ENCODE measurements at places on chromosomes 4 and X.

GRCh38 chr4:125317525-125317877 lies 2.7 kb downstream of the FAT4 start:
- peak; percentile 51 for DNase-seq

- no peak for DNase-seq
These were observed 181.5 kb downstream of the SLIT2 start for GRCh38 chr4:20433097-20433705.

DNA sequence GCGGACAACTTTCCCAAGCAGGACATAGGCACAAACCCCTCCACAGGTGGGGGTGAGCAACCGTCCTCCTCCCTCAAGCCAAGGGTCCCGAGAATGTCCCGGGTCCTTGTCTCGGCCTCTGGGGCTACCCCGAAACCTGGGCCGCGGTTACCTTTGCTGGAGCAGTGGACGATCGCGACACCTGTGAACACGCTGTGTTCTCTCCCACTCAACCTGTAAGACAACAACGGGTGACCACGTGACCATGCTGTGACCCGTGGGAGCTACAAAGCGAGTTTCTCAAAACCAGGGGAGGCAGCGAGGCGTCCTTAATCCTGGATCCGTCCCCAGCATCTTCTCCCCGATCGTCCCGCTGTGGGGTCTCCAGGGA lies 17.9 kb downstream of the ASMTL start:
- no peak for DNase-seq

GRCh38 chr4:77308843-77309242 lies 151.8 kb downstream of the CCNG2 start:
- DNase-seq, result peak; percentile 26

GRCh38 chr4:48379587-48380180 lies 38.4 kb downstream of the SLAIN2 start:
- no peak for DNase-seq

DNA sequence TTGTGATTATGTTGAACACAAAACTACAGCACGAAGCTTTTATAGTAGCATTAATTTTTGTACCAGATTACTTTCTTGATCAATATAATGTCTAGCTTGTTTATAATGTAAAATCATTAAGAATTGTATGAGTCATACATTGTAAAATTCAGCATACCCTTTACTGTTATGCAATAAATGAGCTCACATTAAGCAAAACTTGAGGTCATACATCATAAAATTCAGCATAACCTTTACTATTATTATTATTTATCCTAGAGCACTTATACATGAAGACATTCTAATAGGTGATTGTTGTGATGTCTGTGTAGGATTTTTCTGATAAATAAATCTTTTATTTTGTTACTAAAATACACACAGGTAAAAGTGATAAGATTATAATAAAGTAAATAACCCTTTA lies 49.4 kb downstream of the DTHD1 start:
- no peak for DNase-seq

DNA sequence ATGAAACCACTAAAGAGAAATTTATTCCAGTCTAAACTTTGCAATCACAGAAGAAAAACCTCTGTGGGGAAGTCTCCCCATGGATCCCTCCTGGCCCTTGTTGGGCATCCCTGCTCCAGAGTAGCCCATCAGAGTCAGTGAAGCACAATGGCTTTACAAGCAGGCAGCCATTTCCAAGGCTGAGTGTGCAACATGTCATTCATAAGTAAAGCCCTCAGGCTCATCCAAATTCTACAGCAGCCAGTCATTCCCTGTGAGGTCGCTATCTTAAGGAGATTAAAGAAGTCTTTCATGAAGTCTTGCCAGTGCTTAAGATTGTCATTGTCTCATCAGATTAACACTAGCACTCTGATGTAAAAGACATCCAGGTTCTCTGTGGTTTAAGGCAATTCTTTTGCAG lies 17.0 kb upstream of the MAPK10 start:
- DNase-seq, result no peak

- no peak for DNase-seq
These were observed 869 bp upstream of the ADD1 start for GRCh38 chr4:2842687-2843262.

- no peak for DNase-seq
These were observed 4.0 kb upstream of the PDGFRA start for GRCh38 chr4:54224996-54225597.

GRCh38 chrX:151015684-151016083 lies 32.5 kb downstream of the HMGB3 start:
- DNase-seq, result no peak

DNA sequence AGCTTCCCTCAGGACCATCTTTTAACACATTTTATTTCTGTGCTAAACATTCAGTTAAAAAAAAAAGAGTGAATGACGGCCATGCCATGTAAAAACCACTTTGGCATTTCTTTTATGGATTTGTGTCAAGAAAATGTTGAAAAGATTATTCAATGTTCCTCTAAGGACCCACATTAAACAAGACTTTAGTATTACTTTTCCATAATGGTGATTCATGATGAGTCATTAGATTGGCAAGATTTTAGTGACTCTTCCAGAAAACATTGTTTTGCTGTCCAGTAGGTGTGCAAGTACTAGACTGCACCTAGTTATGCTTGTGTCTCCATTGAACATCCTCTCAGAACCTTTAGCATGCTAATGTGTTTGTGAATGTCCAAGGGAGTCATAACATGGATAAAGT lies 748.6 kb downstream of the STPG2 start:
- DNase-seq, result peak; percentile 0

- no peak for DNase-seq
These were observed 62.3 kb downstream of the RTL9 start for GRCh38 chrX:110420771-110421499.

- DNase-seq, result no peak
These were observed 8.6 kb upstream of the CYP2U1 start for GRCh38 chr4:107922486-107923473.

GRCh38 chr4:53537606-53538005 lies 53.7 kb downstream of the LNX1 start:
- no peak for DNase-seq

DNA sequence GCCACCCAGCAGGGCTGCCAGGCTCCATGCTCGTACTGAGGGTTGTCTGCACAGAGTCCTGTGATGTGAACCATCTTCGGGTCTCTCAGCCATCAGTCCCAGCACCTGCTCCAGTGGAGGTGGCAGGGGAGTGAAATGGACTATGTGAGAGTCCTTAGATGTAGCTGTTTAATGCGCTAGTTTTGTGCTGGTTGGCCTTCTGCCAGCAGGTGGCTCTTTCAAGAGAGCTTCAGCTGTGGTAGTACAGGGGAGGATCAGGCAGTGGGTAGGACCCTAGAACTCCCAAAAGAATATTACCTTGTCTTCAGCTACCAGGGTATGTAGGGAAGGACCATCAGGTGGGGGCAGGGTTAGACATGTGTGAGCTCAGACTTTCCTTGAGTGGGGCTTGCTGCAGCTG lies 1066.0 kb downstream of the GLUD2 start:
- DNase-seq, result no peak

- DNase-seq, result no peak
These were observed 360.2 kb downstream of the ZIC3 start for GRCh38 chrX:137926090-137926489.

DNA sequence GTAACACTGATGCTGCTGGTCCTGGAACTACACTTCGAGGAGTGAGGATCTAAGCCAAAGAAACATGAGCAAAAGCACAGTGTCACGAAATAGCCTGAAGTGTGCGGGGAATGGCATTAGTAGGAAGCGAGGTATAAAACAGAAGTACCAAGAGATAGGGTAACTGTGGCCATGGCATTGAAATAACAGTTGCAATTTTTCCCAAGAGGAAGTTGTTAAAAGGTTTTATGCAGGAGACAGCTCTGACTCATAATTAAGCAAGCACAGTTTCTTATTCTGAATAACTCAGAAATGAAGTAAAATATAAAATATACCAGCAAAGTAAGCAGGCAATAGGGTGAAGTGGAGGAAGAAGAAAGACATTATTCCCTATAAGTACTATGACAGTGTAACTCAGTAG lies 90.3 kb upstream of the TMEM150C start:
- peak; percentile 29 for DNase-seq

GRCh38 chrX:30302956-30303355 lies 6.2 kb downstream of the NR0B1 start:
- DNase-seq, result no peak

DNA sequence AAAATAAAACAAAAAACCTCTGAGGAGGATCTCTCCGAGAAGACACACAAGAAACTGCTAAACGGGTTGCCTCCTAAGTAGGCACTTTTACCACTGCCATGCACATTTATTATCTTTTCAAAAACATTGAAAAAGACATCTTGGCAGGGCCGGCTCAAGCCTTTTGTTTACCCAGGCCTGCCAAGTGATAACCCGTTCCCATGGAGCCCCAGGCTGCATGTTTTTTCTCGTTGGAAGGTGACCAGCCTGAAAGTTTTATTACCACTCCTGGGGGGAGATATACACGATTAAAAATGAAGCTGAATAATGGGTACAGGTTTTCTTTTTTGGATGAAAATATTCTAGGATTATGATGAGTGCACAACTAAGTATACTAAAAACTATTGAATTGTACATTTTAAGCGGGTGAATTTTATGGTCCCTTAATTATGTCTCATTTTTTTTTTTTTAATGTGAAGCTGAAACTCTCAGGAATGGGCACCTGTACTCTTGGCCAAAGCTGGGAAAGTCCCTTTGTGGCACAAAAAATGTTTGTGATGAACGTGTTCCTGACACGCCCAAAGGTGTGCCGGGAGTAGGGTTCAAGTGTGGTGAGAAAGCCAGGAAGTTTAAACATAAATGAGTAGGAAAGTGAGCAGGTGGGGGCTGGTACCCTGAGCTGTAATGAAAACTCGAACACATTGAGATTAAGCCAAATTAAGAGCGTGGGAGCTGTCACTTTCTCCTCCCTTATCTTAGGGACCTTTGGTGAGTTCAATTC lies 1.5 kb upstream of the MAP7D2 start:
- no peak for DNase-seq

- peak; percentile 89 for DNase-seq
These were observed 204.8 kb upstream of the LDB2 start for GRCh38 chr4:17103231-17103630.

DNA sequence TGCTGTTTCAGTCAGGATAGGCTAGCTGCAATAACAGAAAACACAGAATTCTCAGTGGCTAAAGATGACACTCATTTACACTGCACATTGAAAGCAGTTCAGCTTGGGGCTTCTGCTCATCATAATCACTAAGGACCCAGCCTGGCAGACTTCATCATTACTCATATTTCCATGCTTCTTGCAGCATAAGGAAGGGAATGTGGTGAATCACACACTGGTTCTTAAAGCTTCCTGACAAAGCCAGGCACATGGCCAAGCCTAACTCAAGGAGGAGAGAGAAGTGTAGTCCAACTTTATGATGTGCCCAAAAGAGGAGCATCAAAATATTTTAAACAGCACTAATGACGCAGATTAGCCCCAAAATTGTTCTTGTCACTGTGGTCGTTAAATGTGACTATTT lies 186.5 kb downstream of the BANK1 start:
- DNase-seq, result peak; percentile 98

- DNase-seq, result no peak
These were observed 48.9 kb downstream of the RGS12 start for GRCh38 chr4:3341760-3342159.

GRCh38 chrX:13473442-13474163 lies 95.8 kb upstream of the EGFL6 start:
- DNase-seq, result peak; percentile 17

DNA sequence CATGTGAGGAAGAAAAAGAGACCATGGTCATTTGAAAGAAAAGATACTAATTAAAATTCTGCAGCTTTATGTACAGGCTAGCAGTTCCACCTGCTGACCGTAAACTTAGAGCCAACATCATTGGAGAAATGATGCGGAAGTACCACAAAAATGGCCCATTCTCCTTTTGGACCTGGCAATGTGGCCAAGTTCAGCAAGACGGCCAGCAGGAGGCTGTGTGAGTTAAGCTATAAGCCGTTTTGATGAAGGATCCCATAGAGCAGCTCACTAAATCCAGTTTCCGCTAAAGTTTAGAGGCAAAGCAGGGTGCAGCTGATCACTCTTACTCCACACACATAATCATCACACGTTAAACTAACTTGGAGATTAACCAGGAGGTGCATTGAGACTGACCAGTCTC lies 133.8 kb downstream of the LDB2 start:
- no peak for DNase-seq

- peak; percentile 78 for DNase-seq
These were observed 147.7 kb downstream of the CPEB2 start for GRCh38 chr4:15149839-15150592.

GRCh38 chr4:110085131-110085530 lies 113.3 kb downstream of the ELOVL6 start:
- DNase-seq, result no peak

DNA sequence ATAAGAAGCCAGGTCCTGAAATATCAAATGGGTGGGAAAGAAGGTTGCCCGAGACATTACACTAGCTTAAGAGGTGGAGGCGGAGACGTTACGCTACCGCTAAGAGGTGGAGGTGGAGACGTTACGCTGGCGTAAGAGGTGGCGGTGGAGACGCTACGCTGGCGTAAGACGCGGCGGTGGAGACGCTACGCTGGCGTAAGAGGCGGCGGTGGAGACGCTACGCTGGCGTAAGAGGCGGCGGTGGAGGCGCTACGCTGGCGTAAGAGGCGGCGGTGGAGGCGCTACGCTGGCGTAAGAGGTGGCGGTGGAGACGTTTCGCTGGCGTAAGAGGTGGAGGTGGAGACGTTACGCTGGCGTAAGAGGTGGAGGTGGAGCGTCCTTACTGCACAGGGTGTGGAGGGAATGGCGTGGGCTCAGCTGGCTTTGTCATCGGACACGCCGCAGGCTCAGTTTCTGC lies 12.8 kb downstream of the CYP4V2 start:
- DNase-seq, result peak; percentile 56

DNA sequence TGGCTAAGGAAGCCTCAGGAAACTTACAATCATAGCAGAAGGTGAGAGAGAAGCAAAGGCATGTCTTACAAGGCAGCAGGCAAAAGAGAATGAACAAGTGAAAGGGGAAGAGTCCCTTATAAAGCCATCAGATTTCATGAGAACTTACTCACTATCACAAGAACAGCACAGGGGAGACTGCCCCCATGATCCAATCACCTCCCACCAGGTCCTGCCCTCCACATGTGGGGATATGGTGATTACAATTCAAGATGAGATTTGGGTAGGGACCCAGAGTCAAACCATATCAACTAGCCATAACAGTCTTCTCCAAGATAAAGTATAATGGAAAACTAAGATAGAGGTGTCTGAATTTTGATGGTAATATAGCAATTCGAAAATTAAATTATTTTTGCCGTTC lies 534.3 kb downstream of the ADGRL3 start:
- no peak for DNase-seq

GRCh38 chr4:145808848-145809512 lies 129.0 kb downstream of the C4orf51 start:
- DNase-seq, result no peak

GRCh38 chr4:14841801-14842768 lies 160.2 kb upstream of the CPEB2 start:
- no peak for DNase-seq

DNA sequence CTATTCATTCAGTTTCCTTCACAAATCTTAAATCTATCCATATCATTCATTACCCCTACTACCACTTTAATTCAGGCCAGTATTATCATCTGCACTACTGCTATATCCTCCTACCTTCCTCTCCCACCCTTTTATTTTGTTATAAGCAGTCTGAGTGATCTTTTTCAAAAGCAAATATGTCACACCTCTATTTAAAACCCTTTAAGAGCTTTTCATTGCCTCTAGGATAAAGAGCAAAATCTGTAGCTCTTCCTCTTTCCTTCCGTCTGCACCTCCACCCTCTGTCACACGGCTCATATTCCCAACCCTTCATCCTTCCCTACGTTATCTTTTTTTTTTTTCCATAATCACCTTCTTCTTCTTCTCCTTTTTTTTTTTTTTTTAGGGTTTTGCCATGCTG lies 60.3 kb upstream of the SMIM10 start:
- DNase-seq, result no peak
